Substantia nigra (tissue), 51 donors: ENCODE measurements at places on chromosomes 13 and 19.

GRCh38 chr19:3243819-3244700 is 19.6 kb downstream of the CELF5 start:
- no peak for DNase-seq

DNA sequence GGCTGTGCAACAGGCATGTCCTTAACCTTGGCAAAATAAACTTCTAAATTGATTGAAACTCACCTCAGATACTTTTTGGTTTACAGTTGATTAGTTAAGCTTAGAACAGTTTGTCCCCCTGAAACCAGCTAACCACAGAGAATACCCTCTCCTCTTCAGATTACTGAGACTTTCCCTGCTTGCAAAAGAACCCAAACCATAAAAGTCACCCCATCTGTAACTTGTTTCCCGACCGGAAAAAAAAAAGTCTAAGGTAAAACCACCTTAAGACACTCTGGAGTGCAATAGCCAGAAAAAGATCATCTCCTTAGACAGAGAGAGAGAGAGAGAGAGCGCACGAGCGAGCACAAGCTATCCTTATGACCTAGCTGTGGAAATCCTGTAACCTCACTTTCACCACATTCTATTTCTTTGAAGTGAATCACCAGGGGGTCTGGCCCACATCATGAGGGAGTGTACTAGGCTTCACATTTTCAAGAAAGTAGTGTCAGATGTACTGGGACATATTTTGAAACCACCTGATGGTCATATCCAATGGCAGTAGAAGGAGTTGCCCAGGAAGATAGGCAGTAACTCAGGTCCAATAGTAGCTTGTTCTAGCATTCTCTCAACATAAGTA is 11.1 kb upstream of the GTF2F2 start:
- no peak for DNase-seq

- no peak for DNase-seq
Measured at GRCh38 chr13:79541426-79542049, 60.6 kb downstream of the NDFIP2 start.

DNA sequence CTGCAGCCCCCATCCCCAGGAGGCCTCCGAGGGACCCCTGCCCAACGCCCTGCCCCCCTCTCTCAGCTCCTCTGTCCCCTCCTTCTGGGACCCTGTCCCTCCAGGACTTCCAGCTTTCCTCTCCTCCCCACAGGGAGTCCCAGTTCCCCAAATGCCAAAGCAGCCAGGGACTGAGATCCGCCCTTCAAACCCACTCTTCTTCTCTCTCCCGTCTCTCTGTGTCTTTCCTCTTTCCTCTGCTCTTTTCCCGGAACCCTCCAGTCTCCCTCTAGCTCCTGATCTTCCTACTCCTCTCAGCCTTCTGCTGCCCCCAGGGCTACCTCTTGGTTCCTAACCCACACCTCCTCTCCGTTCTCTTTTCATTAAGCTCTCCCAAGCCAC is 377 bp downstream of the CA11 start:
- DNase-seq, result no peak

GRCh38 chr19:48405850-48406249 is 12.4 kb downstream of the GRIN2D start:
- DNase-seq, result no peak

GRCh38 chr13:95455782-95456181 is 96.7 kb upstream of the CLDN10 start:
- DNase-seq, result no peak

GRCh38 chr13:74464670-74465069 is 330.5 kb upstream of the KLF12 start:
- no peak for DNase-seq

GRCh38 chr19:4363571-4364304 is 20.4 kb downstream of the MPND start:
- DNase-seq, result no peak

DNA sequence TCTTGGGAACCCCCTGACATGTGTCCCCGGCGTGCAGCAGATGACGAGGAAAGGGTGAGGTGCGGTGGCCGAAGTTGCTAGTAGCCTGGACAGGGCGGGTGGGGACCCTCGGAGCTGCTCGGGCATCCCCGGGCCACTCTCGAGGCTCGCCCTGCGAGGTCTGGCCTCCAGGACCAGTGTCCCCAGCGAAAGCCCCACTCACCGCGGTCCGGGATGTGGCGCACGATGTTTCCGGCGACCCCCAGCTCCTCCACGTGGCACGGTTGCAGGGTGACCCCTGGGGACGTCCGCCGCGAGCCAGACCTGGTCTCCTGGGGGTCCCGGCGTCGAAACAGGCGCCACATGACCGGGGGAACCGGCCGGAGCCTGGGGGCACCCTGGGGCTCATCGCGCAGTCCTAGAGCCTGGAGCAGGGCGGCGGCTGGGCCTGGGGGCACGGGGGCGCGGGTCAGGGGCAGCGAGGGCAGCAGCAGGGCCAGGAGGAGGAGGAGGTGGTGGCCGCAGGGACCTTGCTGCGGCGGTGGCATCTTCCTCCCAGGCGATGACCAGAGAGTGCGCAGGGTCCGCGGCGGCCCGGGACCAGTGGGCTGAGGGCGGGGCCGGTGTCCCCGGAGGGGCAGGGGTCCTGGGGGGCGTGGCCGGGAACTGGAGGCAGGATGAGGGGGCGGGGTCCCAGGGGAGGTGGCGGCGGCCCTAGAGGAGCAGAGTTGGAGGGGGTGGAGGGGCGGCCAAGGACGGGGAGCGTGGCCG is 26.0 kb downstream of the CERS1 start:
- DNase-seq, result no peak

GRCh38 chr19:48530066-48530720 is 18.6 kb upstream of the LMTK3 start:
- DNase-seq, result no peak

- no peak for DNase-seq
Measured at GRCh38 chr19:21581646-21582240, 76.3 kb downstream of the ZNF429 start.

- DNase-seq, result peak; percentile 21
Measured at GRCh38 chr19:33385956-33386355, 12.4 kb downstream of the CEBPG start.
